T-cell (primary cell): ENCODE measurements at places on chromosomes 1 and 21. TPM values are rescaled to one million over a fixed set of nuclear protein-coding genes. Genes with fewer than 3 reads are reported as not detected.

Gene LEMD1
- total RNA-seq: not detected

- no peaks in the 10 kb centered on the region for H3K4me1 ChIP-seq
- H3K36me3 ChIP-seq: no peaks in the 10 kb centered on the region
- H3K27ac ChIP-seq: no peak overlapping the region
- peaks cover 3% of the 10 kb centered on the region for H3K27me3 ChIP-seq
- DNase-seq: no peak
Observed at GRCh38 chr1:117981455-117982192, 52.1 kb downstream of the WDR3 start.

- no peak overlapping the region for H3K4me3 ChIP-seq
- H3K36me3 ChIP-seq: no peaks in the 10 kb centered on the region
- DNase-seq: no peak
Observed at GRCh38 chr1:201585901-201586300, 47.0 kb downstream of the NAV1 start.

DNA sequence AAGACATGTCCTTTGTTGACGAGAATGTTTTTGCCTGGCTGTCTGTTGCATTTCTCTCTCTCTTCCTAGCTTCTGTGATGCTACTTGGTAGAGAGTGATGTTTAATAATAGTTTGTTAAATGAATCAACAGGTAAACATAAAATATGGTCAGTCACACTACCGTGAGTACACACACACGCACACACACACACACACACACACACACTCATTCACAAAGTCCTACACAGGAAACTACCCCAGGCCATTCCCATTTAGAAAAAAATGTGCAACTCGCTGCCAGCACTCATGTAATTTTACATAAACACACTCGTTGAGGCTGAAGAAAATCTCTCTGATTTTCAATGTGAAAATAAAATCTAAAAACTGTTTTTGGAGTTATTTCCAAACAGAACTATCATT is 38.7 kb downstream of the RUNX1 start:
- peaks cover 20% of the 10 kb centered on the region for H3K36me3 ChIP-seq
- DNase-seq: no peak
- H3K4me3 ChIP-seq: no peak overlapping the region
- no peaks in the 10 kb centered on the region for H3K27me3 ChIP-seq
